ENCODE measurements at places on chromosomes 3 and 15.
A peak's percentile ranks its signal among the peaks of the same experiment; 100 is the strongest.

DNA sequence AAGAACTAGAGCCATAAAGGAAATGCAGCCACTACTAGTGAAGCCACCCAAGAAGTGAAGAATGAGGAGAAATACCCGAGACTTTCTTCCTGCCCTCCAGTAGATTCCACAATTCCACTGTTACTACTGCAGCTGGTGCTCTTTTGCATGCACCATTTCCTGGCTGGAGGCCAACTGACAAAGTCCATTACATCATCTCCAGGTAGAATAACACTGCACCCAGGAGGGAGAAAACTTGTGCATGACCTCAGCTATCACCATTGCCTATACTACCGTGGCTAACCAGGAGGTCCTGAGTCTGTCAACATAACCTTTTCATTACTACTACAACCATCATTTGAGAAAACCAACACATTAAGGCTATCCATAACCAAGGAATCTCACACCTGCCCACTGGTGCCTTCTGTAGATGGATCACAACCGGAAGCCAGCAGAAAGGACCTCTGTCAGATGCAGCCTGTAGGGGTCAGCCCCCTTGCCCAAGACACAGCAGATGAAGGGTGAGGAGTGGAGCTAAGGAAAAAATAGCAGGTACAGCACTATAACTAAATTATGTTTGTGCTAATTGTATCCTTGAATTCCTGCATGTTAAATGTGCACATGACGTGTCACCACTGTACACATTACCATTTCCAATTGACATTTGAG lies 200.8 kb upstream of the C2CD4B start:
- peak; percentile 77 for DNase-seq

- DNase-seq: no peak
These were observed 91.4 kb downstream of the SMAD3 start for GRCh38 chr15:67156834-67157233.

DNA sequence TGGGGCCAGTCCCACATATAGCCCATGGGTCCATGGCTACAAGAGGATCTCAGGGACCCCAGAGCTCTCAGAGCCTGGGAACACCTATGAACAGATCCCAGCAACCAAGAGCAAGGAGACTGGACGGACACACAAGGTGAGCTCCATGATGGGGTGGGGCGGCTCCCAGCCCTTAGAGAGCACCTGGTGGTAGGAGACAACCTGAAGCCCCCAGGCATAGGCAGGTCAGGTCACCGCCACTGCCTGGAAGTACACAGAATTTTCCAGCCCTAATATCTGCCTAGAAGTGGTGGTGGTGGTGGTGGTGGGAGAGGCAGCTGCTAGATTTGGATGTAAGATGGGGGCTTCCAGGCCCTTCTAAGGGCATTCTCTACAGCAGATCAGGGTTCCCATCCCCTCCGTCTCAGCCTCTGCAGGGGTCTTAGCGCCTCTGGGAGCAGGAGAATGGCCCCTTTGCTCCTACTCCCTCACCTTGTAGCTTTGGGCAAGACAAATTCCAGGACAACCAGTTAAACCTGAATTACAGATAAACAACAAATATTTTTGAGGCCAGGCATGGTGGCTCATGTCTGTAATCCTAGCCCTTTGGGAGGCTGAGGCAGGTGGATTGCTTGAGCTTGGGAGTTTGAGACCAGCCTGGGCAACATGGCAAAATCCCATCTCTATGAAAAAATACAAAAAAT lies 9.2 kb downstream of the SH2D7 start:
- no peak for DNase-seq

GRCh38 chr3:111538681-111539083 lies 3.3 kb upstream of the CD96 start:
- DNase-seq: no peak

GRCh38 chr3:171654809-171655208 lies 155.5 kb downstream of the PLD1 start:
- peak; percentile 46 for DNase-seq

DNA sequence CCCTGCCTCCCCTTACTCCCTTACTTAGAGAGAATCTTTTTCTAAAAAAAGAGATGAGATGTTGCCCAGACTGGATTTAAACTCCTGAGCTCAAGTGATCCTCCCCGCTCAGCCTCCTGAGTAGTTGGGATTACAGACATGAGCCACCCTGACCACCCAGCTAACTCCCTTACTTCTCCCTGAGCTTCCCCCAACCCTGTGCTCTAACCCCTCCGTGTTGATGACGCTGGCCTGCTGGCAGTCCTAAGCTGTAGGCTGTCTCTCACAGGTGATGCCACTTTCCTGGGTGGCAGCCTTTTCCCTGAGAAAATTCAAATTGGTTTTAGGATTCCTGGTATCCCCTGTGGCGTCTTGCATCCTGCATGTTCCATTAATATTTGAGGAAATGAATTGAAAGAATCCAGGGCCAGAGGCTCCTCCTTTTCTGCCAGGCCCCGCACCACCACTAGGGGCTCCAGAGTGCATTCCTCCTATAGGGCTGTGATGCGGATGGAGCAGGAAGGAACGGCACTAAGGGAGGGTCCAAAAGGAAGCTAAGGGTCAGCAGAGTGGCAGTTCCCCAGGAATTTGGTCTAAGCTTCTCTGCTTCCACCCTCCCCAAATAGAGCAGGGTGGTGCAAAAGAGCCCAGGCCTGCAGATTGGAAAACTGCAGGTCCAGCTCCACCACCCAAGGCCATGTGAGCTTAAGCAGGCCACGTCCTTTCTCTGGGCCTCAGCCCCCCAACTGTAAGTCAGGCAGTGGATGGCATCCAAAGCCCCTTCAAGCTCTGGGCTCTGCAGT lies 101.1 kb downstream of the DAPK2 start:
- peak; percentile 87 for DNase-seq

GRCh38 chr15:92897620-92898019 lies 2.5 kb upstream of the CHD2 start:
- DNase-seq: no peak

DNA sequence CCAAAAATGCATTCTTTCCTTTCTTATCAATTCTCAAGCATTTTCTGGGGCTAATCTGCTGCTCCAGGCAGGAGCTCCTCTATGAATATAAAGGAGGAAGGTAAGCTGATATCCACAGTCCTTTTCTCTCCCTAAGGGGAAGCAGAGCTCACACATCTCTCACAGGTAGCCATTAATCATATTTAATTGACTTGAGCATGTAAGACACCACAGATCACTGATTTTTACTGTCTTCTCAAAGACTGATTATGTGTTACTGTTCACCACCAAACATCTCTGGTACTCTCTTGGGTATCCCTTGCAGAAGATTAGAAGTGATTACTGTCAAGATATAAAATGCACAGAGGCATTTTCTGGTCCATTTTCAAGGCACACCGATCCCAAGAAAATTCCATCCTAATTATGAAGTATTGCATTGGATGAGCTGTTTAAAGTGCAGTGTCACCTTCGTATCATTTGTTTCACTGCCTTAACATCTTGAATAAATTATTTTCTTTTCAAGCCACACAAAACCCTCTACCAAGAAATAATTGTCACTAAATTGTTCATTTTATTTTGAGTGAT lies 100.7 kb downstream of the ARPP21 start:
- no peak for DNase-seq

- DNase-seq: peak; percentile 80
These were observed 172.7 kb downstream of the WDR72 start for GRCh38 chr15:53586799-53587198.

GRCh38 chr15:95291898-95292472 lies 1038.5 kb upstream of the NR2F2 start:
- DNase-seq: no peak

DNA sequence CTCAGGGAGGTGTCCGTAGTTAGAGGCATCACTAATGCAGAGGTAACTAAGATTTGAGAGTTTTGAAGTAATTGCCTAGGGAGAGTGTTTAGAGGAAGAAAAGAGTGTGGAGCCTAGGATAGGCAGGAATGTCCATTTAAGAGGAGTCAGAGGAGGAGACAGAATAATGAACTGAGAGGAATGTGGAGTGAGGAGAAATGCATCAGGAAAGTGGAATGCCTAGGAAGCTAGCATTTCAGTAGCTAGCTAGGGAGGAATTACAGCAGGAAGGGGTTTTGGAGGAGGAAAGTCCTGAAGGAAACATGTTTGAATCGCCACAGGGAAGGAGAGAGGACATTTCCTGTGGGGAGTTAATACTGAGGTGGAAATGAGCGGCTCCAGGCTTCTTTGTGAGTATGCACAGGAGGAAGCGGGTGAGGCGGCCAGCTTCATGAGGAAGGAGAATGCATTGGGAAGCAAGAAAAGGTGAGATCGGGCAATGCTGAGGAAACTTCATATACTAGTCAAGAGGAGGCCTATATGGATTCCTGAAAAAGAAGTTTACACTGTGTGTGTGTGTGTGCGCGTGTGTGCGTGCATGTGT lies 154.3 kb downstream of the TMEM108 start:
- no peak for DNase-seq

DNA sequence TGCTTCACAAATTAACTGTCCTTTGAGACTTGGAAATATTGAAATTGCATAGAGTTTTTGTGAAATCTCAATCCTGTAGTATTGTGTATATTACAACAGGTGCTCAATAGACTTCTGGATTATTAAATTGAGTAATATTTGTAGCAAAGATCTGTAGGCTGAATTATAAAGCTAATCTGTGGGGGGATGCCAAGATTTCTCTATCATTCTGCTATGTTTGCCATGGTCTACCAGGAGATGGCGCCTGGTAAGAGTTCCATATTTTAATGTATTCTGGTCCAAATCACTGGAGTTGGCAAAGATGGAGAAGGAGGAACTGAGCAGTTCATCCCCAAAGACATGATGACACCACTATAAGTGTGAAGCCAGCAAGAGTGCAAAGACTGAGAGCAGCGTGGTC lies 340.9 kb upstream of the TPRG1 start:
- no peak for DNase-seq

DNA sequence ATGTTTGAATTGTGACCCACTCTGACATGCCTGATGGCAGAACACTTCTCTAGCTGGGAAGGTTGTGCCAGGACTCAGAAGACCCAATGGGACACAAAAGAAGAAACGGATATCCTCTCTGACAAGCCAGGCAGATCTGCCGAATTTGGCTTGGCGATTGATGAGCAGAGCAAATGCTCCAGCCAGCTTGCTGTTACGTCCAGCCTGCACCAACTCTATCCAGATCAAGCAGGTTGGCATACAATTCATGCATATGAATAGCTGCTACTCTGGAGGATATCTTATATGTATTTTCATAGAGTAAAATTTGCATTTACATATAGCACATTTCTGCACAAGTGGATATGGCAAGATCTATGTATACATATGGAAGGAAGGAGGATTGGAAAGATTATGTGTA lies 102.8 kb downstream of the PEX5L start:
- DNase-seq: no peak

DNA sequence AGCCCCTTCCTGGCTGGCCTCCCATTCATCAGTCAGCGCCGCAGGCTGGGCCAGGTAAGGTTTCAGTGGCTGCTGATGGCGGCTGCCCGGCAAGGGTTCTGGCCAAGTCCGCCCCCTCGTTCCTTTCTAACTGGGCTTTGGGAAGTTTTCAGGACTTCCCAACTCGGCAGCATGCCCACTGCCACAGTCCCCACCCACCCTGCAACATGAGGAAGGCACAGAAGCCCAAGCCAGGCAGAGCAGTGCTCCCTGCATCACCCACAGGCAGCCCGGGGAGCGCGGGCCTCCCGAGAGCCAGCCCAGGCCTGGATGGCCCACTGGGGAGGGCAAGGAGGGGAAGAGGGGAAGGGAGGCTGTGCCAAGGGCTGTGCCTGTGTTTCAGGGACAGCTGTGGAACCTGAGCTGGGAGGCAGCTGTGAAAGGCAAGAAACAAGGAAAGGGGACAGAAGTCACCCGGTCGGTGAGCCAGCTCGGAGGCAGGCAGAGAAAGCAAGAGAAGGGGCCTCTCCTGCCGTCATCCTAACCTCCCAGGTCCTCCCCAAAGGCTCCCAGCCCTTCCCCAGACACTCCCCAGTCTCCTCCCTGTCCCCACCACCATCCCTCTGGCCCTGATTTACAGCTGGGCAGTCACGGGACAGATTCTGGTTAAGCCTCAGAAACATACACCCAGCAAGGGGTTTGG lies 73.9 kb downstream of the CPN2 start:
- DNase-seq: peak; percentile 44

DNA sequence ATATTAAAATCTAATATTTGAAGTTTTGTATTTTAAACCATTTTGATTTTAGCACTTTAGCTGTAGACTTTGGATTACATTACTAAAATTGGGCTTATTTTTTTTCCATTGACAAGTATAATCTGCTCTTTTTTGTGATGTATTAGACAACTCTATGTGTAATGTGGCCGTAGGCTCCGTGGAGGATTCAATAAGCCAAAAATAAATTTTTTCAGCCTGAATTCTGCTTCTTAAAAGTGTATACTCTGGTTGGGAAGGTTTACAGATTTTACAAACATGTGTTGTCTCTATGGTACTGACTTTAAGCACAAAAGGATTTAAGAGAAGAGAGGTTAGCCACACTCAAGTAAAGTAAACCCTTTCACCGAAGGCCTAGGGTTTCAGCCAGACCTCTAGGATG lies 110.8 kb downstream of the PLCL2 start:
- no peak for DNase-seq

DNA sequence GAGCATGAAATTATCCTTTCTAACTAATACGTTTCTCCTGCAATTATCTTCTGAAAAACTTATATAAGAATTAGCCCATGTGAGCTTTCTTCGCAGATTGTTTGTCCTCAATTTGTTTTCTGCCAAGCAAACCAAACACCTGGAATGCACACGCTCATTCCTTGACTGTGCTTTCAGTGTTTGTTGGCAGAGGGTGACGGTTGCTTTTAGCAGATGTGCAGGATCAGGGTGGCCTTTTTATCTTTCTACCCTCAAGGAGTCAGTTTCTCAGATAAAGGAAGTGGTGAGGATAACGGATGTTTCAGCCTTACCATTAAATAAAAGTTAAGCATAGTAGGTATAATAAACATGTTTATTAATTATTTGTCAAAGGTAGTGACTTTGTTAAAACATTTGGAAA lies 15.2 kb downstream of the ARPP21 start:
- no peak for DNase-seq

- no peak for DNase-seq
These were observed 56.5 kb downstream of the ZNF385D start for GRCh38 chr3:21694506-21694905.

GRCh38 chr15:89893027-89893426 lies 767 bp downstream of the AP3S2 start:
- no peak for DNase-seq

DNA sequence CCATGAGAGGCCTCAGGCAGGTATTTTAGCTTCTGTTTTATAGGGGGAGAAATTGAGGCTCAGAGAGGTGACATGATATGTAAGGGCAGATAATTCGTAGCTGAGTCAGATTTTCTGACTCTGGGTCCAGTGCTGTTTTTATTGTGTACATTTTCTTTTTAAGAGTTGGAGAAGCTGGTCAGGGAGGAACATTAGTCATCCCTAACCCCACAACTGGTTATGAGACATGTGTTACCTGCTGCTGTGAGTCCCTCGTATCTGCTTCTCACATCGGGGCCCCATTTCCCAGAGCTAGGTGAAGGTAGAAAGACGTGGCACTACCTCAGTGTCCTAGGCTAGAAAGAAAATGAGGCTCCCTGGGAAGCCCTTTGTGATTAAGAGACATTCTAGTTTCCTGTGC lies 28.6 kb downstream of the GALNT15 start:
- no peak for DNase-seq

DNA sequence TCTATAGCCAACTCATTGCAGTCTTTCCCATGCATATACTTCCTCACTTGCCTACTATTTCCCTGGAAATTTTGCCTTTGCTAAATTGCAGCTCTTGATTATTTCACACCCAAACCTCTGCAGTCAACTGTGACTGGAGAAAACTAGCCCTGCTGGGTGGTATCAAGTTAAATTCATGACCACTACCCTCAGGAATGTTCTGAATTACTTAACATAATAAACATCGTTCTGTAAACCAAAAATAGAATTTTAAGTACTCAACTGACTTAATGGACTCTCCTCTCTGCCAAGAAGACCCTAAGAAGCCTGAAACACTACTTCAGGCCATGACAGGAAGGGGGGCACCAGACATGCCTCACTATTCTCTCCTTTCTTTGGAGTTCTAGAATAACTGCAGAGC lies 1278.0 kb upstream of the GBE1 start:
- DNase-seq: no peak
